Fibroblast of lung (primary cell): ENCODE measurements at places on chromosomes 3 and 15.

DNA sequence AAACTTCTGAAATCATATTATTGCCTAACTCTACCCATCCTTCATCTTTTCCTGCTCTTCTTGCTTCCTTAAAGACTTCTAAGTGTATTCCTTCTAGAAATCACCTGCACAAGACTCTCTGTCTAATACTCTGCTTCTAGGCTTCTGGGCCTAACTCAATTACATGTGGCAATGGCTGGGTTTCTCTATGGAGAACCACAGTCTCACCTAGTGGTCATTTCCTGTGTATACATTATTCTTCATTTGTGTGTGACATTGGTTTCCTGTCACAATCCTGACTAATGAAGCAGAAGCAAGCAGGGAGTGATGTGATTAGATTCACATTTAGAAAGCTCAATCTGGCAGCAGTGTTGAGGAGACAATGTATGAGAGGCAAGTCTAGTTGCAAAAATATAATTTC is 16.9 kb upstream of the CLDN1 start:
- DNase-seq: no peak

- DNase-seq: no peak
Measured at GRCh38 chr3:4241595-4242170, 61.5 kb upstream of the SETMAR start.

GRCh38 chr15:62719316-62719715 is 323.2 kb upstream of the TPM1 start:
- no peak for DNase-seq

DNA sequence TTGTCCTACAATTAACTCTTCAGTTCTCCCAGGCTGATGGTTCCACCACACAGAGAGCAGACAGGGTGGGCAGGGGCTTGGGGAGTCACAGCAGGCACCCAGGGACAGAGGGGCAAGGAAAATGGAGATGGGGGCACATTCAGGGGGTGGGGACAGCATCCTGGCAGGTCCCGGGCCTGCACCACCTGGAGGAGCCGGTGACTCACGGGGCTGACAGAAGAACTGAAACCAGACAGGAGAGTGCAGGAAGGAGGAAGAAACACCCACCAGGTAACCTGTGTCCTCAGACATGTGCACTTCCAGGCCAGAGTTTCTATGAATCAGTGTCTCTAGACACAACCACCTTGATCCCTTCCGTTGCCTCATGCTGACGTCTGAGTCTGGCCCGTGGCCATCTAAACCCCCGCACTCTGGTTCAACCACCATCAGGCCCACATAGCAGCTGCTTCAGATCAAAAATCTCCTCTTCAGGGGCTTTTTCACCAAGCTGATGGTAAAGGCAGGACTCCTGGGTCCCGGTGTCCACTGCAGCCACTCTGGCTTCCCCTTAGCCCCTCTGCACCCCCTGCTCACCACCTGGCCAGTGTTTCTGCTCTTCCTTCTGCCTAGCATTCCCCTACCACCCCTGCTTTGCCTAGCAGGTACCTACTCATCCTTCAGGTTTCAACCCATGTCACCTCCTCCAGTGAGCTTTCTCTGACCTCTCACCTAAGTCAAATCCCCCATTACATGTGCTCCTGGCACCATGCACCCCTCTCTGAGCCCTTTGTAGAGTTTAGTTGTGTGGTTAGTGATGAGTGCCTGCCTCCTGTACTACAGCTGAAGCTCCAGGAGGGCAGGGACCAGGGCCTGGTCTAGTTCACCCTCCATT is 16.5 kb upstream of the CYP11A1 start:
- DNase-seq: peak; percentile 81

GRCh38 chr3:112247900-112248299 is 46.1 kb downstream of the SLC9C1 start:
- DNase-seq: no peak

DNA sequence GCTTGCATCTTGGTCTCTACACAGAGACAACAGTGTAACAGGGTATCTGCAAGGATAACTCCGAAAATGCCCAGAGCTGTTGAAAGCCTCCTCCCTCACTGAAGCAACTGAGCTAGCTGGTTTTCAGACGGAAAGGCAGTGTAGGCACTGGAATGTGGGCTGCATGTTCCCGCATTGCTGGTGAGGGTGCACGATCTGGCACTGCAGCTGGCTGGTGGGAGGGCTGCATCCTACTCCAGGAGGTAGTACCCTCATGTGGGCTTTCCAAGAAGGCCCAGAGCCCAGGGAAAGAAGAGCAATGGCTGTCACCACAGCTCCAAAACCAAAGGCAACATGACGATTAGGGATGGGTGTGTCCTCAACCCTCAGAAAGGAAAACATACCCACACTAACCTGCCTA is 28.7 kb upstream of the RPS17 start:
- DNase-seq: no peak

- peak; percentile 38 for DNase-seq
Measured at GRCh38 chr15:67838789-67839332, 984 bp downstream of the RNU6-1 start.

DNA sequence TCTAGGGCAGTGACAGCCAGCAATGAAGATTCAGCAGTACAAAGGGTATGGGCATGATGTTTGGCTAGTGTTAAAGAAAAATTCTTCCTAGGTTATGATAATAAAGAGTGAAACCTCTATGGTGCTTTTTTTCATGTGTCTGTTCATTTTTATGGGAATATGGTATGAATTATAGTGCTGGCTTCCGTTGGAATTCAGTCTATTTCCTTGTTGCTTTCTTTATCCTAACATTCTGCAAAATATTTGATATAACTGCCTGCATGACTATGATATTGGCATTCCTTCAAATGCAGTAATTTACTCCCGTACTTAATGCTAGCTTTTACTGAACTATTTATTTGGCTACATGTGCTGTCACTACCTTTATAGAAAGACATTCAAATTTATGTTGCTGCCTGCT is 57.6 kb upstream of the ATP11B start:
- peak; percentile 15 for DNase-seq

DNA sequence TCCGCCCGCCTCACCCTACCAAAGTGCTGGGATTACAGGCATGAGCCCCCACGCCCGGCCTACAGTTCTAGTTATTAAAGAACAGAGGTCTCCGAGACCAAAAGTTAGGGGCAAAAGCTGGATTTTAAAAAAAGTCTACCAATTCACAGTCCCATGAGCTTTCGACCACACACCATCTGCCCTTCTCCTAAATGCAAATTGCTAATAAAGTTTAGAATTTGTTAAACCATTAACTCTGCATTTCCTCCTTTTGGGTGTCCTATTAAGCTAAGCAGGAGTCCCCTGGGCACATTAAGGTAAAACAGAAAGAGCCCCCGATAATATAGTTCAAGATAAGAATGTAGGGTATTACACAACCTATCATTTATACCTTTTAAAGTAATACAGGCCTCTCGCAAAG is 322.7 kb downstream of the FOXP1 start:
- DNase-seq: no peak

DNA sequence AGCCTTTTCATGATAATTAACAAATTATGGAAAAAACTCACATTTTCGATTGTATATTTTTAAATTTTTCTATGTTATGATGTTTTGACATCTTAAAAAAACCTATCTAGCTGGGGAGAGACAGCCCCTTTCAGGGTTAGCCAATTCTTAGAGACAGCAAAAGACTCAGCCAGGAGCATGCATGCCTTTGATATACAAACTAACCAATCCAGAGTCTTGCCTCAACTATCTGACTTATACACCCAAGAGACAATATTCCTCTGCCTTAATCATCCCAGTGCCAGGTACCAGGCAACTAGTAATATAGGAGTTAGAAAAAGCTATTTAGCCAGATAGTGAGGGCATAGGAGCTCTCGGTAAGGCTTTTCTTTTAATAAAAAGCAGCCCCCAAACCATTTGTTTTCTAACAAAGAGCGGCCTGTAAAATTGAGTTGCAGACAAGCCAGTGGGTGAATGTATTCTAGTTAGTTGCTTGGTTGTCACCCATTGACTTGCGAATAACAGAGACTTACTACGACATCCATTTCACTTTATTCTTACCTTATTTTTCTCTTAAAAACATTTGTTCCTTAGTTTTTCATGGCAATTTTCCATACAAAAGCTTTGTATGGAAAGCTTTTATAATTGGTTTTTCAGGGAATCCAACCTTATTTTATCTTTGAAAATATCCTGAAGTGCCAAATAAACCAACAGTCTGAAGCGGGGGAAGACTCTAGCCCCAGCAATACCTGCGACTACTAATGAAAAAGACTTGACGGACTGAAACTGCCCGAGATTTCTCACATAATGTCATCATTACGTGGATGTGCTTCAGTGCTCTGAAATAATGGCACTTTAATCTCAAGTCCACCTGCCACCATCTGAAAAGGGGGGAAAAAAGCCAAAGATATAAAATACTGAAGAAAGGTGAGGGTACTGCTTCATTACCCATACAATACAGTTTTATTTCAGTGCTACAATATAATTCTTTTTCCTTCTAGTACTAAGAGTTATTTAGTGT is 64.6 kb upstream of the ATP2C1 start:
- DNase-seq: no peak

DNA sequence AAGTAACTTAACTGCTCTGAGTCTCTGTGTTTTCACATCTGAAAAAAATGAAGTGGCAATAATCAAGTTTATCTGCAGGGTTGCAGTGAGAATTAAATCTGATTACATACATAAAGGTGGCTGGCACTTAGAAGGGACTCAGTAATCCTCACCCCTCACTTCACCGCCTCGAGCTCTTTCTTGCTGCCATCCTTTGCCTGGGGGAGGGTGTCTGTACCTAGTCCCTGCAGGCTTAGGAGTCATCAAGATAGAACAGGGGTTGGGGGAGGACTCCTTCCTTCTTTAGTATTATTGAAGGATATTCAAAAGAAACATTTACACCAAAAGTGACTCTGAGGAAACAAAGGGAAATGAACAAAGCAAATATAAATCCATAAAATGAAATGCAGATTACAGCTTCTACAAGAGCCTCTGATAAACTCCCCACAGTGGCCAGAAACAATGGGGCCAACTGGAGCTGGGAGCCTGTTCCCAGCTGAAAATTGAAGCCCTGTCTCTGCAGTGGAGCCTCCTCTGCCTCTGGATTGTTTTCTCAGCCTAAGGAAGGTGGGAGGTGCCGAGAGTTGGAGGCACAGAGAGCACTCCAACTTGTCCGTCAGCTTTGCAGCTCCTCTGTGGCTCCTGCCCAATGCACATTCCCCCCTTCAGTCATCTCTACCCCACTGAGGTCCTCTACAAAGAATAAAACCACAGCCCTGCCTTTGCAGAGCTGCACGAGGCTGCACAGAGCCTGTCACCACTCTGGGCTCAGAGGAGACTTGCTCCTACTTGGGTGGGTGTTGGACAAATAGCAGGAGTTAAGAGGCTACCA is 41.8 kb downstream of the CRYGS start:
- DNase-seq: no peak

GRCh38 chr3:98897701-98898100 is 3.8 kb downstream of the DCBLD2 start:
- DNase-seq: no peak

DNA sequence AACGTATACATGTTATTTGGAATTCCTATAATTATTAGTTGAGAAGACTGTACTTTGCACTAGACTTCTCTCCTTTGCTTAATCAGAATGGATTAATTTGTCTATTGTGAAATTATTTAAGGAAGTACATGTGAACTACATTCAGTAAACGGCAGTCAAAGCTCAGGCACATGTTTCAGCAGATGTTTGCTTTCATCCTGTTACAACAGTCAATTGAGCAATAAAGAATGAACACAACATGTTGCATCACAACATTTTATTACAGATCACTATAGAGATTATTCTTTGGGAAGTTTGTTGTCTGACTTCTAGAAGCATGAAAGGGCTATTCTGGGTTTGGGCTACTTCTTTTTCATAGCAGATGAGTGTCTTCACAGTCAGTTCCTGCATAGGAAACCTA is 39.2 kb downstream of the RAB27A start:
- DNase-seq: no peak

- no peak for DNase-seq
Measured at GRCh38 chr15:67753891-67754290, 71.4 kb upstream of the SKOR1 start.

- no peak for DNase-seq
Measured at GRCh38 chr15:42510258-42511006, 15.0 kb downstream of the SNAP23 start.

GRCh38 chr15:39411102-39411989 is 169.5 kb upstream of the THBS1 start:
- DNase-seq: peak; percentile 58

DNA sequence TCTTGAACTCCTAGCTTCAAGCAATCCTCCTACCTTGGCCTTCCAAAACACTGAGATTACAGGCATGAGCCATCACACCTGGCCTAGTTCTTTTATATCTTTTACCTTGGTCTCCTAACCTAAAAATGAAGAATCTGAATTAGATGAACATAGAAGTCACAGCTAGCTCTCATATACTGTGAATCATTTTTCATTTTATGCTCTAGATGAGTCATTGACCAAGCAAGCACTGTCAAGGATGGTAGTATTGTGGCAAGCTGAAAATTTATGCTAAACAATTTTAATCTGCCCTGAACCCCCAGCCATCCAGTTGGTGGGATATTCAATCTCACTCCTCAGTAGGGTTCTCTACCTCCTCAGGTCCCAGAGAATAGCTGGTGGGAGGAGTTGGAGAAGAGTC is 48.3 kb upstream of the DNAJC13 start:
- no peak for DNase-seq

DNA sequence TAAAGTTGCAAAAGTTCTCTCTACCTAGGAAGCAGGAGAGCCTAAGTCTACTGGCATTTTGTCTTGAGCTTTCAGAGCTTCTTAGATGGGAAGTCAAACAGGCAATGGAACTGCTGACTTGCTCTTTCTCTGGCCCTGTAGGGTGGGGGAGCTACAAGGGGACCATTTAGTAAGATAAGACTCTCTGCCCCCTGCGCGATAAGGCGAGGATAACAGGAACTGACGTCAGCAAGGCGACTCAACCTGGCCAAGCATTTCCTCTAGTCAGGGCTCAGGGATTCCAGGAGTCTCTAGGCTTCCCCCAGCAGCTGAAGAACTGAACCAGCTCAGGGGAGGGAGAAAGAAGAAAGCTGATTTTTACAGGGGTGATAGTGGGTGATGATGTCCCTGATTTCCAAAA is 5.8 kb downstream of the RARB start:
- DNase-seq: peak; percentile 57

- DNase-seq: peak; percentile 18
Measured at GRCh38 chr3:156594219-156594683, 39.3 kb upstream of the SSR3 start.

GRCh38 chr3:197354568-197355001 is 56.2 kb upstream of the DLG1 start:
- peak; percentile 78 for DNase-seq

GRCh38 chr3:37741644-37742043 is 120.0 kb upstream of the CTDSPL start:
- no peak for DNase-seq

DNA sequence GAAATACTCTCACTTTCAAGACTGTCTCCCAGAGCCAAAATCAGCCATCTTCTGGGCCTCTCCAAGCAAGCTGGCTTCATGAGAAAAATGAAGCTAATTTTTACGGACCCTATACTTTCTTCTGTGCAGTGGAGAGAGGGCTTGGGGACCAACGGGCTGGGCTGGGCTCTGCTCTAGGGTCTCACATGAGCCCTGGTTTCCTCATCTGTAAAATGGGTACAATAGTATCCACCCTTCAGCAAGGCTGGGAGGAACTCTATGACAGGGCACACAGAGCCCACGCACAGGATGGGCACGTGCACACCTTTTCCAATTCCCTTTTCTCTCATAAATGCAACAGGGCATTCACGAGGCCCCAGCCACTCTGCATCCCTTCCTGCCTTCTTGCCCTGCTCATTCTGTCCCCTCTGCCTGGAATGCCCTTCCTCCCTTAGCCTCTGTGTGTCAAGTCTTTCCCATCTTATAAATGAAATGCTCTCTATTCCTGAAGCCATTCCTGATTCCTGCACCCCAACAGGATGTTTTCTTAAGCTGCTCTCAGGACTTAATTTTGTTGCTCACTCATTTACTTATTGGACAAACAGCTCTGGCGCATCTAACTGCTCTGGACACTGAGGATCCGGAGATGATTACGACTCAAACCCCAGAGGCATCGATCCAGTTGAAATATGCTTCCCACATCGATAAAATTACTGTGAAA is 32.9 kb upstream of the SEC13 start:
- DNase-seq: no peak
